ENCODE measurements at places on chromosomes 16 and 17.

DNA sequence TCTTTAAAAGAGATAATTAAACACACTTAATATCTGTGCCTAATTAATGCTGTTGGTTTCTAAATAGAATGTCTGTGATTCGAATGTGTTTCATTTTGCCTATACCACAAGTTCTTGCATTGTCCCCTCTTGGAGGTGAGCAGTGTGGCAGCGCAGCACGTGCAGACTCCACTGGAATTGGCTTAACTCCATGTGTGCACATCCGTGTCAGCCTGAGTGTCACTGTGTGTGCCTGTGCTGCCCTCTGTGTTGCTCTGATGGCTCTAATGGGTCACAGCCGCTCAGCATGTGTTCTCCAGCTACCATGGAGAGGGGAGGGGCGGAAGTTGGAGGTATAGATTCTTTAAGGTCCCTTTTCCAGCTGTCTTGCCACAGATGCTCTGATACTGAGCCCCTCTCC is 226.6 kb downstream of the SPECC1 start:
- DNase-seq, result no peak

DNA sequence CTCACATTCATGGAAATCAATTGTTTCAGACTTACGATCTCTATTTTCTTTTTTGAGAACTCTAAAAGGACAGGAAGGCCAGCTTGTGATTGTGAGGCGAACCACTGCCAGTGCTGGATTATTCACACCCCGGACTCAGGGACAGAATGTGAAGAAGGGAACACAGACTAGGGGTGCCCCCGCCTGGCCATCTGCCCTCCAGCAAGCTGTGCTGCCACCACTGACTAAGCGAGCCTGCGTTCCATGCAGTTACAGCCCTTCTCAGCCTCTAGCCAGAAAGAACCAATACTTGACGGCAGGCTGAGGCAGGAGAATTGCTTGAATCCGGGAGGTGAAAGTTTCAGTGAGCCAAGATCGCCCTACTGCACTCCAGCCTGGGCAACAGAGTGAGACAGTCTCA is 2.8 kb downstream of the HAGH start:
- DNase-seq, result peak; percentile 42

GRCh38 chr17:77164483-77165091 is 23.8 kb downstream of the SEC14L1 start:
- no peak for DNase-seq

GRCh38 chr17:57002904-57003303 is 25.0 kb downstream of the SCPEP1 start:
- DNase-seq, result no peak

- no peak for DNase-seq
Observed at GRCh38 chr17:54372069-54372749, 528.4 kb upstream of the TOM1L1 start.

DNA sequence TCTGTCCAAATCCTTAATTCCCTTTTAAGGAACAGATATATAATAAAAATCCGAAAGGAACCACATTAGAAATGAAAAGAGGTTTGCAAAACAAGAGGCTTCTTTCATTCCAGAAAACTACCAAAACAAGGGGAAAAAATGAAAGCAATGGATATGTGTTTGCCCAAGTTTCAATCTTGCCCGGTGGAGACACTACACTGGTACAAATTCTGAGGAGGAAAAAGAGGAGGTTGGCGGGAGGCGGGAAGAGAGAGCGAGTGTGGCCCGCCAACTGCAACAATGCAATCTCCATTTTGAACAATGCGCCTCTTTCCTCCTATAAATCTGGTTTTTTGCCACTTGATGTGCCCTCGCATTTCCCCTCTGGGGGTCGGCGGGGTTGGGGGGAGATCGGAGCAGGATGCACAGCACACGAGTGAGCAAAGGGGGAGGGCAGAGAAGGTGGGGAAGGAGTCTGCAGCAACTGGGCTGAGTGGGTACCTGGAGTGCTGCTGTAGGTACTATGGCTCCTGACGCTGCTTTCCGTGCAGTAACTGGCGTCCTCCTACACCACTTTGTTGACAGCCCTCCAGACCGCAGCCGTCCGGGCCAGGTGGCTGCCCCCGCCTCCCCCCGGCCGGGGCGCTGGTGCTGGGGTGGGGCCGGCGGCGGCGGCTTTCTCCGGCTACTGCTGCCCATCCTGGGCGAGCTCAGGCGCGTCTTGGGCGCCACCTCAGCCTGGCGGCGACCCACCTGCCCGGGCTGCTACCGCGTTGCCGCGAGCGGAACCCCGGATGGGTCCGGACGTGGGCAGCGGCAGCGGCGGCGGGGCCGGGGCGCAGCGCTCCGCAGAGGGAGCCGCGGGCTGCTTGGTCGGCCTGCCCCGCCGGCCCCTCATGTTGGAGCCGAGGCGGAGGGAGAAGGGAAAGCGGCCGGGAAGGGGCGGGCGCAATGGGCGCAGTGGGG is 93.8 kb upstream of the PLEKHM1 start:
- DNase-seq, result peak; percentile 75

GRCh38 chr17:82793974-82794630 is 42.2 kb downstream of the TBCD start:
- no peak for DNase-seq

GRCh38 chr17:77286391-77286640 is 145.5 kb downstream of the SEC14L1 start:
- DNase-seq, result no peak

DNA sequence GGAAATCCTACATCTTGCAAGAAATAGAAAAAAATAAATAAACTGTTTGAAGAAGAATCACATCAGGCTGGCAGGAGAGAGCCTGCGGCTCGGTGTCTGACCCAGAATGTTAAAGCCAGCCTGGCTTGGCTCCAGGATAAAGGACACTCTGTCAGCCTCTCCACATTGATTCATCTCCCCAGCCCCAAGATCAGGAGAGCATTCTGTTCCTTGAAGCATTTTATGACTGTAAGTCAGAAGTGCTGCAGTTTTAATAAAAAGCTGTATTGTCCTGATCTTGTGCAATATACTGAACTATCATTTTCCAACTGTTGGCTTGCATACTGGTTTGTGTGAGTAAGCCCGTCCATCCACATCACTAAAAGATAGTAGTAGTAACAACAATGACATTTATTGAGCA is 426.6 kb downstream of the HAPSTR1 start:
- no peak for DNase-seq

DNA sequence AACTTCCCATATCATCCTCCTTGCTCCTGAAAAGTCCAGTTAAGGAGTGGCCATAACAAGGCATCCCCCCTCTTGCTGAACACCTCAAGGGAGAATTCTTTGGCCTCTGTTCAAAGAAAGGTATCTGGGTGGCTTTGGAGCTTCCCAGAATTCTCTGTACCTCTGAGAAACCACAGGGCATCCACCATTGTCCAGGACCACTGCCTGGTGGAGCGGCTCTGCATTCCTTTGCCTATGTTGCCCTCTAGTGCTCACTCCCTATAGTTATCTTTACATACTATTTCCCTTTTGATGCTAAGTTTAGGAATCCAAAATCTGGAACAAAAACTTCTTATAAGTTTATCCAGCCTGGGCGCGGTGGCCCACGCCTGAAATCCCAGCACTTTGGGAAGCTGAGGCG is 30.3 kb downstream of the CHD9NB start:
- peak; percentile 57 for DNase-seq

- no peak for DNase-seq
Observed at GRCh38 chr16:30720694-30721093, 21.7 kb downstream of the SRCAP start.

DNA sequence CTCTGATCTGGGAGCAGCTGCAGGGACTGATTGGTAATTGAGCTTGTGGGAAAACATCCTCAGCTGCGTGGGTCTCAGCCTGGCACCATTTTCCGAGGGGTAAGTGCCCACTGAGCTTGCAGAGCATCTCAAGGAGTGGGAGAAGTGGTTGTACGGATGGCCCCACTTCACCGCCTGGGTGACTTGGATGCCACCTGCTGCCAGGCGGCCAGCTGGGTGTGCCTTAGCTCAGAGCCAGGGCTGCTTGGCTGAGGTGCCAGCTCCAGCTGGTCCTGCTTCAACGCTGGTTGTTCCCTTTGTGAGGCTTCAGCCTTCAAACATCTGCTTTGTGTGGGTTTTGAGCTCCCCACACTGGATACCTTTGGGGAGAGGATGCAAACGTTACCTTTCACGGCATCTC is 482.7 kb upstream of the EEF2KMT start:
- no peak for DNase-seq

GRCh38 chr17:3385869-3386816 is at the start of gene OR3A2:
Gene OR3A2, minus strand, starts transcription at chr17:3386308.
- no peak for DNase-seq

- DNase-seq, result no peak
Observed at GRCh38 chr17:77374170-77374936, 233.6 kb downstream of the SEC14L1 start.

DNA sequence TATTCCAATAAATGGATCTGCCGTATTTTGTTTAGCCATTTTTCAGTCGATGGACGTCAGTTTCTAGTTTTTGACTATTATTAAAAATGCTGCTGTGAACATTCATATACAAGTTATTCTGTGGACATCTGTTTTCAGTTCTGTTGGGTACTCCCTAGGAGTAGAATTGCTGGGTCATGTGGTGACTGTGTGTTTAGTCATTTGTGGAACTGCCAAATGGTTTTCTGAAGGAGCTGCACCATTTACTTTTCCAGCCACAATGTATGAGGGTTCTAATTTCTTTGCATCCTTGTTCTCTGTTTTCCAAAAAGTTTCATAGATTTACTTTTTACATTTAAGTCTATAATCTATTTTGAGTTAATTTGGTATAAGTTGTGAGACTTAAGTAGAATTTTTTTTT is 29.5 kb downstream of the CYLD start:
- DNase-seq, result no peak

DNA sequence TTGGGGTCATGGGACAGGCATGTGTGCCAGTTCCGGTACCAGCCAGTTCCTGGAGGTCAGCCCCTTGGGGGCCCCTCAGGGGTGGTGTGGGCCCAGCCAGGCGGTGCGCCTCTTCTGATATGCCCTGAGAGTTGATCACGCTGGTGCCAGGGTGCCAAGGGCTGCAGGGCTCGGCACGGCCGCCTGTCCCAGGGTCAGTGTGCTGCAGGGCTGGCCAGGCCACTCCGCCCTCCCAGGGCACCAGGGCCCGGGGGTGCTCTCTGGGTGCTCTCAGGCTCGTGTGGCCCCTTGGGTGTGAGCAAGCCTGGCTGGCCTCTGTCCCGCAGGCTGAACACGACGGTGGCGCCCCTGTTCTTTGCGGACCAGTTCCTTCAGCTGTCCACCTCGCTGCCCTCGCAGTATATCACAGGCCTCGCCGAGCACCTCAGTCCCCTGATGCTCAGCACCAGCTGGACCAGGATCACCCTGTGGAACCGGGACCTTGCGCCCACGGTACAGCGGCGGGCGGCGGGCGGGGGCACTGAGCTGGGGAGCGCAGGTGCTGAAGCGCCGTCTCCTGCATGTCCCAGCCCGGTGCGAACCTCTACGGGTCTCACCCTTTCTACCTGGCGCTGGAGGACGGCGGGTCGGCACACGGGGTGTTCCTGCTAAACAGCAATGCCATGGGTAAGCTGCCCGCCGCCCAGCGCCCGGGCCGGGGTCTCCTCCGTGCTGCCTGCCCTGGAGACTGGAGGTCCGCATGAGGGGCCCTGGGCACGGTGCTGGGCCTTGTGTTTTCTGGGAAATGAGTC is 6.0 kb downstream of the GAA start:
- no peak for DNase-seq

DNA sequence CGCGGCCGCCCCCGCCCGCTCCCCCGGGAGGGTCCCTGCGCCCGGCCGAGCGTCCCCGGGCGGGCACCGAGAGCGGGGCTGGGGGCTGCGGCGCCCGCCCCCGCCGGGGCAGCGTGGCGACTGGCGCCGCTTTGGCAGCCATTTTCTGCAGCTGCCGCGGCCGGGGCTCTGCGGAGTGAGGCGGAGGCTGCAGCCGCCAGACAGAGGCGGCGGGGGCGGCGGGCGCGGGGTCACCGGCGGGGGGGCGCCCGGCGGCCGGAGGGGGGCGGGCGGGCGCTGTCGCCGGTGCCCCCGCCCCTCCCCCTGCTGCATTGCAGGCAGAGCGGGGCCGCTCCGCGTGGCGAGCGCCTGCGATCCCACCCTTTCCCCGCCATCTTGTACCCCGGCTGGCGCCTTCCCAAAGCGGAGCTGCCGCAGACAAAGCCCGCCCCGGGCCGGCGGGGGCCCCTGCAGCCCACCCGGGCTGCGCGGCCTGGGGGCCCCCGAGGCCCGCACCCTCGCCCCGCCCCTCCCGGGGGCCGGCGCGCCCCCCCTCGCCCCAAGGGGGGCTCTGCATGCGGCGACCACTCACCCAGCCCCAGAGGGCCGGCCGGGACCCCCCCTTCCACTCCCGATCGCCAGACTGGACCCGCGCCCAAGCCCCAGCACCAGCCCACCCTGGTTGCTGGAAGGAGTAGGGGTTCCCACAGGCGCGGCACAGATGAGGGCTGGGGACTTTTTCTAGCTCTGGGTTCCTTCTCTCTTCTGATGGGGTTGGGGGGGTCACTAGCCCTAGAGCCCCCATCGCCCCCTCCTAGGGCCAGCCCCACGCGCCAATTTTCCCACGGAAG is 16.6 kb upstream of the CBX8 start:
- peak; percentile 40 for DNase-seq

DNA sequence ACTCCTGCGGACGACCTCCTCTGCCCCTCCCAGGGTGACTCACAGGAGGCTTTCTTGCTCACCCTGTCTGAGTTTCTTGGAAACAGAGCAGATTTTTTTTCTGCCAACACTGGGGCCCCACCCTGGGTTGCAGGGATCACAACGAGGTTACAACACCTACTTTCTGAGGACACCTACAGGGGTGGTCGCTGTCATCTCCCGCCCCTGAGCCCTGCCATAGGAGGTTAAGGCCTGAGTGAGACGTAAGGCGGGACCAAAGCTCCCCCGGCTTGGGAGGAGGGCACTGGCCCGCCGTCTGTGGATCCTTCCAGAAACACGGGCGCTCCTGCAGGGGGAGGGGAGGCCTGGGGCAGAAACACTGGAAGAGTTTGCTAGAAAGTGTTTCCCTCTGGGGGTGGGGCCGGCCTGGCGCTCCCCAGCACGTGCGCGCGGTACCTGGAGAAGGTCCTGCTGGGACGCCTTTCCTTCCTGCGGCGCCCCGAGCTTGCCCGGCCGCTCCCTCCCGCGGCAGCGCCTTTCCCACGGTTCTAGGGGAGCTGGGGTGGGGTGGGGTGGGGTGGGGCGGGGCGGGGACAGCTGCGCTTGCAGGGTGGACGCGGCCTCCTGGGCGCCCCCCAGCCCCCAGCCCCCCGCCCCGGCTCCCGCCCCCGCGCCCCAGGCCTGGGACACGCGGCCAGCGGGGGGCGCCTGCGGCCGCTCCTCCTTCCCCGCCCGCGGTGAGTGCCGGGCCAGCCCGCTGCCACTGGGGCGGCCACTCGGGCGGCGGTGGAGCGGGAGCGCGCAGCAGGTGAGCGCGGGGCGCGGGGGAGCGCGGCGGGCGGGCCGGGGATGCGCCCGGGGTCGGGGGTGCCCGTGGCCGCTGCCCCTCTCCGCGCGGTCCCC is 20.7 kb upstream of the ADCY7 start:
- DNase-seq, result peak; percentile 82
